ENCODE measurements at places on chromosomes 1 and 21.

DNA sequence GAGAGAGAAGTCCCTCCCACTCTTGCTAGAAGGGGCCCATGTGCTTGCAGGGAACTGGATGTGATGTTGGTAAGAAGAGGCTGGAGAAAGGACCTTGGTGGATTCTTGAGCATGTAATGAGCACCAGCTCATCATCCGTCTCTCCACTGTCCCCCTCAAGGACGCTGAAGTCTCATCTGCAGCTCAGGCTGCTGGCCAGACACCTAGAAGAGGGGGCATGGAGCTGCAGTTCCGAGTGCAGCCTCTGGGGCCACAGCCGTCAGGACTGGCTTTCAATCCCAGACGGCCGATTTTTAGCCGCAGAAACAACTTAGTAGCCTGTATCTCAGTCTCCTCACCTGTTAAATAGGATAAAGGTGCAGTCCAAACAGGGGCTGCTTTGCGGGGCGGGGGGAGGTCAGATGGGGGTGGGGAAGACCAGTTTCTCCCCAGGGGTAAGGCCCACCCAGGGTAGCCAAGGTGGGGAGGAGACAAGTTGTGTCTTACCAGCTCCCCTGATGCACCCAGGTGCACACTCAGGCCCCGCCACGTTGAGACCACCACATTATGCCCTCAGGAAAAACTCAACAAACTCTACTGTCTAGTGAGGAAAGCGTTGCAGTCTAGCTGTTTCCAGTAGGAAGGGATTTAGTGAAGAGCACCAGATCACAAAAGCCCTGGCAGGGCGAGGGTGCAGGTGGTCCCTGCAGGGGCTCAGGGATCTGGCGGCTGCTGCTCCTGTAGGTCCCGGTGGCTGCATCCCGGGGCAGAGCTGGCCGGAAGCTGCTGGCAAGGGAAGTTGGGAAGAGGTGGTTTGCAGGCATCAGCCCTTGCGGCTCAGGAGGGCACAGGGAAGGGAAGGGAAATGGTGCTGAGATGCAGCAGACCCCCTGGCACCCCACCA is 29.5 kb downstream of the LDLRAP1 start:
- DNase-seq, result no peak

DNA sequence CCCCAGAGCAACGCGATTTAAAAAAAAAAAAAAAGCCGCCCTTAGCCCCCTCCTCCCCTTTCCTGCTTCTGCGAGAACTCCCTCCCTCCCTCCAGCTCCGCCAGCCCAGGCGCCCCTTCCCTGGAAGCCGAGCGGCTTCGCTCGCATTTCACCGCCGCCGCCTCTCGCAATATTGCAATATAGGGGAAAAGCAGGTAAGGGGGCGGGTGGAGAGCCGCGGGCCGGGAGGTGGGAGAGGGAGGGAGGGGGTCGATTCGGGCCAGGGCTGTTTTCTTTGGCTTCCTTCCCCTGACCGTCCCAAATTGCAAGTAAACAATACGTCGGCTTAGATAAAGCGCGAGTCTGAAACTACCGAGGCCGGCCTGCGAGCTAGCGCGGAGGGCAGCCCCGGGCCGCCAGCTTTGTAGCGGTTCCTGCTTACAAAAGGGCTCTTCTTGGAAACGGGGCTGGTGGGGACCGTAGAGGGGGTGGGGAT is 408 bp downstream of the LMO4 start:
- DNase-seq, result peak; percentile 12

DNA sequence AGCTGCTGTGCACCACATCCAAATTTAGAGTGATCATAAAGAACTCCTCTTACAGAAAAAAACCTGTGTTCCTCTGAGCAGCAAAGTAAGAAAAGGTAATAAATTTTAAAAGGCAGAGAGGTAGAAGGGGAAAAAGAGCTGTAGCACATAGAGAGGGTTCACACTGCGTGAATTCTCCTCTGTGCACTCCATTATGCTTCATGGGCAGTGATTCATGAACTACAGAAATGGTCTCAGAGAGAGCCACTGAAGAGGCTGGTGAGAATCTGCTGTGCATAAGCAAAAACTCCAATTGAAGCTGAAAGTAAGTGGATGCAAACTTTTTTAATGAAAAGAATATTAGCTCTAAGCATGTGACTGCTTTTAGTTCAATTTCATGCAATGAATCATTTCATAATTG is 65.0 kb downstream of the CRB1 start:
- no peak for DNase-seq

GRCh38 chr21:43766734-43767497 is 9.2 kb downstream of the CSTB start:
- no peak for DNase-seq

DNA sequence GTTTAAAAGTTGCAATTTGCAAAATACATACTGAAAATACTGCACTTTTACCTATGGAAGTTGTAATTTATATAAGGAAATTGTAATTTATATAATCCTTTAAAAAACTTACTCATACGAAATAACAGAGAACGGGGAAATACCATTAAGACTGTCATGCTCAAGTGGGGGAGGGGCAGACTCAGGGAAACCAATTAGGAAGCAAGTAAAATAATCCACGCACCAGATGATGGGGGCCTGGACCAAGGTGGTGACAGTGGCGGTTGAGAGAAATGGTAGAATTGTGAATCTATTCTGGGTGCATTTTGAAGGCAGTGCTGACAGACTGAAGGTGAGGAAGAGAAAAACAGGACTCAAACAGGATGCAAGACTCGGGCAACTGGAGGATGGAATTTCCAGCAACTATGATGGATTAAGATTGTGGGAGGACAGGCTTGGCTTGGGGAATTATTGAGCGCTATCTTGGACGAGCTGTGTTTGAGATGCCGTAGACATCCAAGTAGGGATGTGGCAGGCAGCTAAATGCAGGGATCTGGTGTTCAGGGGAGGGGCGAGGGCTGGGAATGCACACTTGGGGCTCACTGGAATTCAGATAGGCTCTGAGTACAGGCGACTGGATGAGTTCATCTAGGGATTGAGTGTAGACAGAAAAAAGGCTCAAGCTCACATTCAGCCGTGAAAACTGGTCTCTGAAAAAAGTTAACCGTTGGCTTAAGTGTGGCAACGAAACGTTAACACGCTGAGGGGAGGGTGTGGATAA is 977 bp downstream of the LCA5L start:
- DNase-seq, result no peak

- peak; percentile 57 for DNase-seq
Observed at GRCh38 chr21:34989337-34990151, 59.6 kb downstream of the RUNX1 start.

- no peak for DNase-seq
Observed at GRCh38 chr1:159598196-159598595, 10.6 kb downstream of the APCS start.

DNA sequence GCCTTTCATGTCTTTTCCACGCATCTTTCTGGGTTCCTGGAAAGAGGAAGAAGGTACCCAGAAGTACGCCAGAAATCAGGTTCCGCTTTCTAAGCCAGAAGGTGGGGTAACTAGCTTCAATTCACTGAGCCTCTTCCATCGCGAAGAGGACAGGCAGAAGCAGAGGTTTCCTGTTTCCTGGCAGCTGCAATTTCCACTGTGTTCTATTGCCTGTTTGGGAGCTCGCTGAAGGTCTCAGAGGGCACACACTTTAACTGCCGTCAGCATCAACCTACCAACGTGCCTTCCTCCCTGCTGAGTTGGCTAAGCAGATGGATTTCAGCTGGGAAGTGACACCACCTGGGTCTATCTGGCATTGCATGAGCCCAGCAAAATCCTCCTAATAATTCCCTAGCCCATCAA is 10.0 kb downstream of the NCF2 start:
- no peak for DNase-seq

GRCh38 chr1:17630986-17631385 is 91.5 kb downstream of the ARHGEF10L start:
- no peak for DNase-seq

GRCh38 chr1:39969531-39970270 is 14.8 kb downstream of the MFSD2A start:
- no peak for DNase-seq

DNA sequence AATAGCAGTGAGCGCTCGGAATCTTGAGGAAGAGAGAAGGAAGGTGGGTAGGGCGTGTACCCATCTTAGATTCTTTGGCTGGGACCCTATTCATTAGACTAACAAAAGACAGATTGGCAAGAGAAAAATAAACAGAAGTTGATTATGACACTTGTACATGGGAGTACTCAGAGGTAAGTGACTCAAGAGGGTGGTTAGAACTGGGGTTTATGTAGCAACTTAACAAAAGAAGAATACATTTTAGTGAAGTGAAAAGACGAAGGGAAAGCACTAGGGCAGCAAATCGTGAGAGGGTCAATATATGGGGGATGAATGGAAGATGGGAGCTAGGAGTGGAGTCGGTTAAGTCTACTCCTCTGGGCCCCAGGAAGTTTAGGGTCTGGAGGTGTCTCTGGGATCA is 25.8 kb upstream of the RCC2 start:
- DNase-seq, result no peak

DNA sequence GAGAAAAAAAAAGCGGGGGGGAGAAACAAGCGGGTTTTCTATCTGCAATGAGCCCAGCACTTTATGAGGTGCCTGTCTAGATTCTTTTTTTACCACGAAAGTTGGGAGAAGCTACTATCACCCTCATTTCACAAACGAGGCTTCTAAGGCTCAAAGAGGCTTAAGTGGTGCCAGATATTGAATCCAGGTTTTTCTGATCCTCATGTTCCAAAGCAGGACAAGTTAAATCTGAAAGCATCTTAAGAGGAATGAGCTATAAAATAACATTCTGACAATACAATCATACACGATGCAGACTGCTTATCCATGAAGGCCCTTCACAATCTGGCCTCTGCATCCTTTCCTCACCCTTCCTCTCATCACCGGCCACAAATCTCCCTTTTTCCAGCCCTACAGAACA is 549.1 kb downstream of the SMYD3 start:
- no peak for DNase-seq

GRCh38 chr1:230677200-230677599 is 34.9 kb downstream of the COG2 start:
- DNase-seq, result no peak

GRCh38 chr1:32398401-32398800 is 4.2 kb upstream of the BSDC1 start:
- no peak for DNase-seq

GRCh38 chr1:96222701-96223100 is 498.9 kb upstream of the PTBP2 start:
- no peak for DNase-seq

DNA sequence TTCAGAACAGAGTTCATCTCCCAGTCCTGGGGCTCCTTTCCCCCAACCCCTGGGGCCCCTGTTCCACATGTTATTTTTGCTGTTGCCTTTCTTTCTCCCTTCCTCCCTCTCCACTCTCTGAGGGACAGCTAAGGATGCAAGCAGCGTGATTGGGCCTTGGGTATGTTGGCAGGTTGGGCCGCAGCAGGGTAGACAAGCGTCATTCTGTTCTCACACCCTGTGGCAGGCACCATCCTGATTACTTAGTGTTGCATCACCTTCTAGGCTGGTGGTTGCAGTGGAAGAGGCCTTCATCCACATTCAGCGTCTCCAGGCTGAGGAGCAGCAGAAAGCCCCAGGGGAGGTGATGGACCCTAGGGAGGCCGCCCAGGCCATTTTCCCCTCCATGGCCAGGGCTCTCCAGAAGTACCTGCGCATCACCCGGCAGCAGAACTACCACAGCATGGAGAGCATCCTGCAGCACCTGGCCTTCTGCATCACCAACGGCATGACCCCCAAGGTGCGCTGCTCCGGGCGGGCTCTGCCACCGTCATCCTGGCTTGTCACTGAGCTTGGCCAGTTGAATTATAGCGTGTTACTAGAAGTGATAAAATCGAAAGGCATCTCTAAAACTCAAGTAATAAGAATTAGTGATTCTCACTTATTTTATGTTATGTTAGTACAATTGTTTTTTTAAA is 43.4 kb downstream of the VANGL1 start:
- no peak for DNase-seq

DNA sequence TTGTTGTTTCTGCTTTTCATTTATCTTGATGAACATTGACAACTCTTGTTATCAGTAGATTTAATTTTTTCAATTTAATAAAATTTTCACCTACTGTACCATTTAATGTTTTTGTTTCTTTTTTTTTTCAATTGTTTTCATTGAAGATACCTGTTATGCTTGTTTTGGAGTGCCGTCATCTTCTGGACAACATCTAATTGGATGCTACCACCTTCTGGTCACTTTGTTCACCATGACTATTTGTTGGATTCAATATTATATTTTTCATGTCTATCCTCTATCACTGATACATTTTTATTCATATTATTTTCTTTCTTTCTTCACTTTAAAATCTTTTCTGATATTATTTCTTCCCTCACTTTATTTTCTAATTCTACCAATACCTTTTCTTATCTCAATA is 14.0 kb downstream of the KRTAP21-2 start:
- DNase-seq, result no peak

GRCh38 chr1:48923116-48923515 is 146.4 kb upstream of the BEND5 start:
- no peak for DNase-seq

- DNase-seq, result no peak
Observed at GRCh38 chr1:13605159-13605558, 21.5 kb downstream of the PDPN start.

GRCh38 chr1:219518907-219519248 is 94.0 kb downstream of the ZC3H11B start:
- DNase-seq, result no peak

- DNase-seq, result no peak
Observed at GRCh38 chr1:180112984-180113647, 41.6 kb upstream of the QSOX1 start.

- DNase-seq, result no peak
Observed at GRCh38 chr1:245888809-245889208, 618.3 kb downstream of the SMYD3 start.

GRCh38 chr1:24111996-24112779 is at the start of gene MYOM3:
Gene MYOM3, minus strand, starts transcription at chr1:24112135. Its CDS starts 3,499 bp downstream, at chr1:24108636.
- peak; percentile 13 for DNase-seq

DNA sequence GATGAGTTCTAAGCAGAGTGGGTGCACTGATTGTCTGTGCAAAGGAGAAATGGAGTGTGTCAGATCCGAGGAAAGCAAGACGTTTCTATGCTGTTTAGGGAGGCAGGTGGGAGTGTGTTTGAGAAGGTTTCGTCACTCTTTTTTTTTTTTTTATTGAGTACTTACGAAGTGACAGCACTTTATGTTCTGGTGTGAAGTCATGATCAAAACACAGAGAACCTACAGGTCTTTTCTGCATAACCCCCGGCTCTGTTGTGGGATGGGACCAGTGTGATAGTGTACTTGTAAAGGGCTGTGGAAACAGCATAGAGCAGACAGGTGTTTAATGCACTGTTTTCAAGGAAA is 26.7 kb downstream of the MIA3 start:
- DNase-seq, result no peak

GRCh38 chr1:53508991-53509666 is 49.9 kb downstream of the DMRTB1 start:
- DNase-seq, result no peak

- no peak for DNase-seq
Observed at GRCh38 chr1:1421147-1421906, at the start of gene ANKRD65. Gene ANKRD65, minus strand, starts transcription at chr1:1421276. Its CDS starts 271 bp downstream, at chr1:1421005.

- DNase-seq, result no peak
Observed at GRCh38 chr1:153661111-153661708, 2.7 kb downstream of the SNAPIN start.

DNA sequence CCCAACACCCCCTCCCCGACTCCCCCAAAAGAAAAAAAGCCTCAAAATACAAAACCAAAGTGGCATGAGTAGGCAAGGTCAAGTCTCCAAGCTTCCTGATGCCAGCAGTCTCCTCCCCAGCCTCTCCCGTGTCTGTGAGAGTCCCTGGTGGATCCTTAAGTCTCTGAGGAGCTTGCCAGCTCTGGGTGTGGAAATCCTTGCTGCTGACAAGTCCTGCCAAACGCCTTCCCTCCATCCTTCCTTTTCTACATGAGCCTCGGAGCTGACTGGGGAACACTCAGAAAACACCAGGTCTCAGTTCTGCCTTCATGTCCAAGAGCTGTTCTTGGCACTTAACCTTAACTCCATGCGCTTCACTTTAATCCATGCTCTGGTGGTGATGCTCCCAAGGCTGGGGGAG is 3.7 kb upstream of the ETV3L start:
- no peak for DNase-seq

- no peak for DNase-seq
Observed at GRCh38 chr1:11564237-11564636, 85.3 kb downstream of the DISP3 start.

All from T-helper 2 cell (primary cell).